Stimulated activated CD8-positive, alpha-beta memory T cell treated with anti-CD3 and anti-CD28 coated beads, Interleukin-7, amount 100 ng/mL, for 1 hour (primary cell): ENCODE measurements at places on chromosomes 11 and 22.

GRCh38 chr22:38649841-38650522 is 6.2 kb downstream of the FAM227A start:
- no peak for DNase-seq

DNA sequence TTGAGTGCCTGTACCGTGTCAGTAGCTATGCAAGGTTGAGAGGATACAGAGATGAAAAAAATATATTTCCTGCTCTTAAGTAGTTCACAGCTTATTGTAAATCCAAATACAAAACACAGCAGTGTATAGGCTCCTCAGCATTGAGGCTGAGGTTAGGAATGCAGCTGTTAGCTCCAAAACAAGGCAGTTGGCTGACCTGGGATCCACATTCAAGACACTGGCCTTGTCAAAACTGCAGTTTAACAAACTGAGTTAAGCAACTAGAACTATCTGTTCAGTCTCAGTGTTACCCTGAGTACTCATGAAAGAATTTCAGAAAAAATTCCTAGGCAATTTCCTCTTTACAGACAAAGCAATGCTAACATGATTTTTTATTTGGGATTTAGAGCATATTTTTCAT is 42.8 kb downstream of the REXO2 start:
- DNase-seq: no peak

- no peak for DNase-seq
Observed at GRCh38 chr11:89220684-89221339, 43.1 kb downstream of the TYR start.

DNA sequence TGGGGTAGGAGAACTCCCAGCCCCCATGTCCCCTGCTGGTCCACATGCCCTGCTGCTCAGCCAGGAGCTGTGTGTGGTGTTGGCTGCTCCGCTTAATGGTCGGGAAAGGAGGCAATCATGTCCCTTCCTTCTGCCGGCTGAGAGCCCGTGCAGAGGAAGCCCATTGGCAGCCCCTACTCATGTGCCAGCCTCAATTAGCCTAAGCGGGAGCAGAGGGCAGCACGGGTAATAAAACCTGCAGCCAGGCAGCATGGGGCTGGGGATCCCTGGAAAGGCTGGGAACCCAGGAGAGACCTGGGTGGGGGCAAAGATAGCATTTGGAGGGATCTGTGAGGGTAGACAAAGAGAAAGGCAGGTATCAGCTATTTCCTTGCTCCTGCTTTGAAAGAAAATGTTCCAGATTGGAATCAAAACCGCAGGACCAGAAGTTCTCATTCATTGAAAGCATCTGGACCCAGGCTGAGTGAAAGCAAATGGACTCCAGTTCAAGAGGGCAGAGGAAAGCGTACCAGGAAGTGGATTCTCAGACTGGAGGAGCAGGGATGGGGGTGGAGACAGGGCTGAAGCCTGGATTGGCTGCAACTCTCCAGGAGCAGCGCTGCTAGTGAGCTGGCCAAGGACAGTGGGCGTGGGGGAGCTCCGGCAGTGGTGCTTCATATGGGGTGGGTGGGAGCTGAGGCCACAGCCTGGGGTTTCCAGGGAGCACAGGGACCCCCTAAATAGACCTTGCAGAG is 103.4 kb upstream of the NECTIN1 start:
- no peak for DNase-seq

- no peak for DNase-seq
Observed at GRCh38 chr11:110463153-110463552, 33.4 kb downstream of the FDX1 start.

DNA sequence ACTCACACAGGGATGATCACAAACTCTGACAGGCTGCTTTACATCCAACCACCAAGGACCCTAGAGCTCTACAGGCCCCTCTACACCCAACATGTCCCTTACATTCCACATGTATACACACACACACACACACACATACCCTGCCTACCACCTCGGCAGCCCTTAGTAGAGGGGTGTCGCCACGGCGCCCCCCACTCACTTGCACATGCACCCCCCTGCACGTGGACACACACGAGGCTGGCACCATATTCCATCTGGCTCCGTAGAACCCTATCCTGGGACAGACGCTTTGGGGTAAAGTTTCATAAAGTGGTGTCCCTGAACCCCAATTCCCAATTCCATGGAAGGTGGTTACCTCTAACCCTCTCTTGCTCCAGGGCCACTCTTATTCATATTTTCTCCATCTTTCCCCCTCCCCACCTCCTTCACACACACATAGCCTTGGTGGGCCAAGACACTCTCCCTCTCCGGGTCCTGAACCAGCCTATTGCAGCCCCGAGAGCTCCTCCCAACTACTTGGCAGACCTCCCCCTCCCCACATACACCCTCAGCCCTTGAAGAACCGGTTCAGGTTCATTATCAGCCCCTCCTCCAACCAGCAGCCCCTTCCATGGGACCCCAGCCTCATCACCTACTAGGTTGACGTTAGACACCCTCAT is 809 bp downstream of the PDE2A start:
- no peak for DNase-seq

DNA sequence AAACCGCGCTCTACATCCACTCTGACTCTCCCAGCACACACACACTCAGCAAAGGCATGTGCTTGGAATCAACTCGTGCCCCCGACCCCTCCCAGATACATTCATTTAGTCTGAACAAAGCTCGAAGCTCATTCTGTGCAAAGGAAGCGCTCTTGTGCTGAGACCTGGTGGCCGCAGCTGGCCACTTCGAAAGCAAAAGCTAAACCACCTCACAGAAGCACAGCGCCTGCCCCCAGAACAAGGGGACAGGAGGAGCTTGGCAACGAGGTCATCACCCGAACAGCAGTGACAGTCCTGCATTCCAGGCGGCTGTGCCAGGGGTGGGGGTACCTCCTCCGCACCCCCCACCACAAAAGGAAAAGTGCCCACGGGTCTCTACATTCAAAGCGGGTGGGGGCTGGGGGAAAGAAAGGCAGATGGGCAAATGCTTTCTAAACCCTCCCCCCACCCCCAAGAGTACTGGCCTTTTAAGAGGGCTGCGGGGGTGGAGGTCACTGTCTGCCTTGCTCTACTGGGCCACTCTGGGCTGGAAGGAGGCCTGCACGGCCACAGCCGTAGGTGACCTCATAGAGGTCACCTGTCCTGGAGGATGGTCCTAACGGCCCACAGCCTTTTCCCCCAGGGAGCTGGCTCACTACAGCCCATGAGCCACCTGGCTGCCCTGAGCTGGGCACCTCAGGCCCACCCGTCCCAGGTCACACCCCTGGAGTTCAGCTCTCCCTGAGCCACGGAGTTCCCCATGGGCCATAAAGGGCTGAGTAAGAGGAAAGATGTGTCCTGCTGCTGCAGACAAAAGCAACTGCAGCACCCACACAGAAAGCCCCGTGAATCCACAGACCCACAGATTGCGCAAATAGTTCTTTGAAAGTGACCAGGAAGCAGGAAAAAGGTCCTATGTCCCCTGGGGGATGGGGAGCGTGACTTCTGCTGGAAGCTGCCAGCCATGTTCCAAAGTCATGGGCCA is 21.3 kb downstream of the CBX7 start:
- DNase-seq: no peak

DNA sequence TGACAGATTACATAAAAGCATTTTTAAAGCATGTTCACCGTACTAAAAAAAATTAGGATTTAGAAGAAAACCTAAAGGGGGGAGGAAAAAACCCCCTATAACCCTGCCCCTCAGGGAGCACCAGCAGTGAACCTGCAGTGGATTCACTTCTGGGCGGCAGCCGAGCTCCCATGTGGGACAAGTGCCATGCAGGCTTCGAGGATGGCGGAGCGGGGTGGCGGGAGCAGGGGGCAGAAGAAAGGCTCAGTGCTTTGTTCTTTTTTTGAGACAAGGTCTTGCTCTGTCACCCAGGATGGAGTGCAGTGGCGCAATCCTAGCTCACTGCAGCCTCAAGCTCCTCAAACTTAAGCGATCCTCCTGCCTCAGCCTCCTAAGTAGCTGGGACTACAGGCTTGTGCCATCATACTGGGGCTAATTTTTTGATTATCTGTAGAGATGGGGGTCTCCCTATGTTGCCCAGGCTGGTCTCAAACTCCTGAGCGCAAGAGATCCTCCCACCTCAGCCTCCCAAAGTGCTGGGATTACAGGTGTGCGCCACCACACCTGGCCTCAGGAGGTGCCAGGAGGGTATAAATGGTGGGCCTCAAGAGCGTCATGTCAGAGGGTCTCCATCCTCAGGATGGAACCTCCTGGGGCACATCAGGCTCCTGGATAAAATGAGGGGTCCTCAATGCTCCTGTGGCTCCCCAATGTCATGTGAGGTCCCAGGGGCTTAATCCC is 34.0 kb downstream of the PPM1F start:
- DNase-seq: no peak

- DNase-seq: no peak
Observed at GRCh38 chr11:120964857-120965256, 59.0 kb upstream of the TBCEL start.

- no peak for DNase-seq
Observed at GRCh38 chr22:39299829-39300178, 19.6 kb downstream of the RPL3 start.

DNA sequence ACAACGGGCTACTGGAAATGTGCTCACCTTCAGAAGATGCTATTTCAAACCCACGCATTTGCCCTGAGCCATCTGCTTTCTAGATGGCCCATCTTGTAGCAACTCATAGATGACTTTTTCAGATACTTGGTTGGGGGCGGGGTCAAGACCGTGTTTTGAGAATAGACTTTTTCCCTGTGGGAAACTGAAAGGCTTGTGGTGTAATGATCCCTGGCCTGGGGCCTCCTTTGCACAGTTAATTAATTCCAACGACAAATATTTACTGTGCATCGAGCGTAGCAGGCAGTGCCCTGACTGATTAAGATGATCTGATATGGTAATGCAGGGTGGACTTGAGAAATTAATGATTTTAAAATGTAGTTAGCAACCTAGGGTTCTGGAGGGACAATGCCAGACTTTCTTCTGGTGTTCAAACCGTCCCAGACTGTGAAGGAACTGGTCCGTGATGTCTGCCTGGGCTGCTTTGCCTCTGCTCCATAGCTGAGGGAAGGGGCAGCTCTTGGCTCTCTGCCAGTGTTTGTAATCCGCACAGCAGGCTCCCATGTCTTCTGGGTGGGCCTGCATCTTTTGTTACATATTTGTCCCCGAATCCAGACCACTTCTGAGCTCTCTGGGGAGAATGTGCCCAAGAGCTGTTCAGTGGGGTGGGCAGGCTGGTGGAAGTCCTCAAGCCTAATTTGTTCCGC is 84.8 kb downstream of the ADAMTS15 start:
- no peak for DNase-seq
